ENCODE measurements at places on chromosomes 1 and 21.

- no peak for DNase-seq
These were observed 46.6 kb upstream of the DUSP10 start for GRCh38 chr1:221788466-221788865.

GRCh38 chr1:198606020-198606438 is 32.8 kb upstream of the PTPRC start:
- DNase-seq, result no peak

- DNase-seq, result no peak
These were observed 862.0 kb upstream of the NEGR1 start for GRCh38 chr1:73144311-73144710.

- no peak for DNase-seq
These were observed 57.7 kb upstream of the SELENON start for GRCh38 chr1:25742316-25742715.

DNA sequence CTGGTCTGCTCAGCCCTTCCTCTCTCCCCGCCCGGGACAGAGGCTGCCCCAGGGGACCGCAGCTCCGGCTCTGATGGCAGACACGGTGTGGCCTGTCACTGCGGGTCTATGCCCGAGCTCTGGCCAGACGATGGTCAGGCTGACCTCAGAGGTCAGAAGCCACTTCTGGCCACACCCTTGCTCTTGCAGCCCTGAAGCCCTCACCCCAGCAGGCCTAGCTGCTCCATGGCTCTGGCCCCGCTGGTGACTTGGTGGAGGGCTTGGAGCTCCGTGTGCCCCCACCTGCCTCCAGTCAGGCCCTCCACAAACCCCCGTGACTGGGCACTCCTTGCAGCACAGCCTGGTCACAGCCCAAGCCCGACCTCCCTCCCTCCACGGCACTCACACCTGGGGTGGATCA is 47.6 kb downstream of the PRDM16 start:
- DNase-seq, result no peak

- no peak for DNase-seq
These were observed 63.3 kb upstream of the ZC3H11B start for GRCh38 chr1:219676012-219676765.

GRCh38 chr1:75727571-75727970 is 3.1 kb downstream of the ACADM start:
- no peak for DNase-seq

DNA sequence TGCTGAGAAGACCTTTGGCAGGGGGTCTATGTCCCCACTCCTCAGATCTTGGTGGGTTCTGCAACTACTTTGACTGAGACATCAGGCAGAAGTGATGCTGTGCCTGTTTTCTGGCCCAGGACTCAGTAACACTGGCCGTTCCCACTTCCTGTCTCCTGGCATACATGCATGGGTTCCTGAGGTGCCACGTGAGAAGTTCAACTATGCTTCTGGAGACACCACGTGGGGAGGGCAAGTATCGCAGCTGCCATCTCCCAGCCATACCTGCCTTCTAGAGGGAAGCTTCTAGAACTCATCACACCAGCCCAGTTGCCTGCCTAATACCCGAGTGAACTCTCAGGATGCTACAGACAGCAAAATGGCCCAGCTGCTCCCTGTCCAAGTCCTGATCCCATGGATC is 65.8 kb downstream of the TRABD2B start:
- no peak for DNase-seq

- no peak for DNase-seq
These were observed 589.4 kb downstream of the PLPP3 start for GRCh38 chr1:55990007-55990406.

DNA sequence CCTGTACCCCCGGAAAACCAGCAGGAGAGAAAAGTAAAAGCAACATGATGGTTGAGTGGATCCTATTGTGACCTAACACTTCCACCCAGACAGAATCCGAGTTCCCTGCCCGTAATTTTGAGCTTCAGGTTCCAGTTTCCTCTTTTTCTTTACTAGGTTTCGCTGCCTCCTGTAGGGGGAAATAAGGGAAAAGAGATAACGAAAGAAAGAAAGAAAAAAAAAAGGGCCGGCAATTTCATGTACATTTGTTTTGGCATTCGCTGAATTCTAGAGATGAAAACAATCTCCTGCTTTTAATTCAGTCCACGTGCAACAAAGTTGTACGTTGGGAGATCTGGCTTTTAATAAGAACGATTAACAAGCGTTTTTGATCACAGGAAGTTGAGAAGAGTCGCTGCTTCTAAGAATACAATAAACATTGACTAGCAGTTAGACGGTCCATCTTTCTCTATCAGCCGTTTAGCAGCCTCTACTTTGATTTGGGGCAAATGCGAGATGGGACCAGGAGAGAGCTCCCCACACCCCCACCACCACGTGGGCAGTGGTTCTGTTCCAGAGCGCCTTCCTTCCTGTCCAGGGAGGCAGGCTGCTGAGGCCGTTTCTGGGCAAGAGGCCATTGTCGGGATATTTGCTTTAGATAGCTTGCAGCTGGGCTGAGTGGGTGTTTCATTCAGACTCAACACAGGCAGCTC is 155.9 kb upstream of the RUNX1 start:
- peak; percentile 85 for DNase-seq

DNA sequence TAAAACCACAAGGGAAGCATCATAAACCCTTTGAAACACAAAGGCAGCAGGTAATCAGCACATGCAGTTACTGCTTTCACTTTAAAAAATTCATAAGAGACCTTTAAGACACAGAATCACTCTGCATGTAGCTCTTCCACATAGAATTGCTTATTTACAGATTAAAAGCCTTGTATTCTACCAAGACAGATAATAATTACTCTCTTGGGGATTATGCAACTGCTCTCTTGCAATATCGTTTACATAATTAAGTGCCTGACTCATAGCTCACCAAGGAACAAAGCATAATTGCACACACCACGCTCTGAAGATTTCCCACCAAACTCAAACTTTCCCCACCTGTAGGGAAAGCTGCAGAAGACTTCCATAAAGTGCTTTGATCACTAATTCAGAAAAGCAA is 87.9 kb downstream of the VAV3 start:
- no peak for DNase-seq

DNA sequence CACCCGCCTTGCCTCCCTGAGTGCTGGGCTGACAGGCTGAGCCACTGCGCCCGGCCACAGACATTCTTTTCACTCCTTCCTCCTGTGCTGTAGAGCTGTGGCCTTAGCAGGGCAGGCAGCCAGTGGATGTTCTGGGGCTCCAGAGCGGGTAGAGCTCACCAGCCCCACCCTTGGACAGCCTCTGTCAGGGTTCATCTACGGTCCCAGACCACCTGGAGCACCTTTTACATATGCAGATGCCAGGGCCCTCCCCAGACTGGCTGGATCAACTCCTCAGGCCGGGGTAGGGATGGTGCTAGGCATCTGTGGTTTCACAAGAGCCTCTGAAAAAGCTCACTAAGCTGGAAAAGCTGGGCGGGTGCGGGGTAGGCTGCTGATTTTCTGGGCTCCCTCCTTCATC is 4.6 kb downstream of the ATP13A2 start:
- DNase-seq, result no peak

DNA sequence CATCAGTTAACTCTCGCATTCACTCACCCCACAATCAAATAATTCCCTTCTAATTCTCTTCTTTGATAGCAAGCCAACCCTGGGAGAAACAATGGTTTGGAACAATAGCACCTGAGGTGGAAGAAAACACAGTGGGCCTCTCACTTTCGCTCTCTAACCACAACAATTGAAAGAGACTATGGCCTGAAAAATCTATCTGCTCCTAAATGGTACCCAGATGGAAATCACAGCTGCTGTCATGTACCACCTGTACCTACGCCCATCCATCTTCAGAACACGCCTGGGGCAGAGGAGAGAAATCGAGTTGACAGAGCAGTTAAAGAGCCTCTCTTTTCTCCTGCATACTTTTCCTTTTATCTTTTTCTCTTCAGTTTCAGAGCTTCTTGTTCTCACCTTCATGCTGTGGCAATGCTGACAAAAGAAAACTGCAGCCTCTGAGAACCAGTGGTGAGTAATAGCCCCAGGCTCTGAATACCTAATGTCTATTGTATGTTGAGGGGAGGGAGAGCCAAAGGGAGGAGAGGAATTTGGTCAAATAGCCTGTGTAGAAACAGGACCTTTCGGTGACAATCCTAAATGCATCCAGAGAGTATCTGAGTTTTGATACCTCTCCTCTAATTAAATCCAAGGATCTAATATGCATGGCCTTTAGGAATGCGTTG is 57.7 kb downstream of the ZC3H11B start:
- no peak for DNase-seq

DNA sequence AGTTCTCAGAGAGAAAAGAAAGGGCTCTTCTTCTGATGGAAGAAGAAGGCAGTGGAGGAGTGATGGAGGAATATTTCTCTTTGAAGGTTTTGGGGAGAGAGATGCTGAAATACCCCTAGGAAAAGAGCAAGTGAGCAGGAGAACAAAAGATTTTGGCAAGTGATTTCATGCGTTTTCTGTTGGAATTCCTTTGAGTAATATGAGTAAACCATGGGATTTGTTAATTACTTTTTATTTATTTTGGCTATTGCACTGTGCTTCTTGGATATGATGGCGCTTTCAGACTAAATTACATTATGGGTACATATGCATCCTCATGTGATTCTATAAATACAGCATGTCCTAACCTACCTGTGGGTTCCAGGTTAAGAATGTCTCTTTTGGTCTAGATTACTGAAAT is 210.1 kb upstream of the PTGFR start:
- no peak for DNase-seq

- DNase-seq, result no peak
These were observed 6.7 kb downstream of the SFPQ start for GRCh38 chr1:35186239-35186638.

GRCh38 chr1:114468047-114468446 is 43.0 kb downstream of the TRIM33 start:
- DNase-seq, result no peak

- DNase-seq, result no peak
These were observed 620.6 kb upstream of the CAMK1G start for GRCh38 chr1:208962867-208963266.

DNA sequence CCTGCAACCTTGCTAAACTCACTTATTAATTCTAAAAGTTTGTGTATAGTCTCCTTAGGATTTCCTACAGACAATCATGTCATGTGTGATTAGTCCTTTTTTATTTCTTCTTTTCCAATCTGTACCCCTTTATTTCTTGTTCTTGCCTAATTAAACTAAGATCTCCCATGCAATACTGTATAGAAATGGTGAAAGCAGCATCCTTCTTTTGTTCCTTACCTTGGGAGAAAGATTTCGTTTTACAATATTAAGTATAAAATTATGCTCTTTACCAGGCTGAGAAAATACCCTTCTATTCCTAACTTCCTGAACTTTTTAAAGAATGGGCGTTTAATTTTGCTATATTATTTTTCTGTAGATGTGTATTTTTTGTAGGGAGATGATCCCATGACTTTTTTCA is 7.6 kb upstream of the COL18A1 start:
- no peak for DNase-seq

GRCh38 chr1:101136739-101137138 is 100.1 kb upstream of the S1PR1 start:
- DNase-seq, result no peak

GRCh38 chr21:28216976-28217523 is 775.6 kb downstream of the LTN1 start:
- DNase-seq, result no peak

DNA sequence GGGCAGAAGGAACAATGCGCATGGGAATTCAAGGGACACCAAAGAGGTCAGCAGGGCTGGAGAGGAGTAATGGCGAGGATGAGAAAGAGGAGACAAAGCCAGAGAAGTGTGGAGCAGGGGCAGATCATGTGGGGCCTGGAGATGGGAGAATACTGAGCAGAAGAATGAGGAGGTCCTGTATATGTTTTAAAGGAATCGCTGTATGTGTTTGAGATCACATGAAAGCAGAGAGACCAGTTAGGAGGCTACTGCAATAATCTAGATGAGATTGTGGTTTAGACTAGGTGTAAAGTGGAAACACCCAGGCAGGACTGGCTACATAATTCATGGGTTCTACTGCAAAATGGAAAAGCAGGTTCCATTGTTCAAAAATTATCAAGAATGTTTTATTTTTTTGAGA is 33.3 kb upstream of the SLC30A10 start:
- DNase-seq, result no peak

- DNase-seq, result no peak
These were observed 66.9 kb downstream of the LRRC8D start for GRCh38 chr1:89887713-89888112.

DNA sequence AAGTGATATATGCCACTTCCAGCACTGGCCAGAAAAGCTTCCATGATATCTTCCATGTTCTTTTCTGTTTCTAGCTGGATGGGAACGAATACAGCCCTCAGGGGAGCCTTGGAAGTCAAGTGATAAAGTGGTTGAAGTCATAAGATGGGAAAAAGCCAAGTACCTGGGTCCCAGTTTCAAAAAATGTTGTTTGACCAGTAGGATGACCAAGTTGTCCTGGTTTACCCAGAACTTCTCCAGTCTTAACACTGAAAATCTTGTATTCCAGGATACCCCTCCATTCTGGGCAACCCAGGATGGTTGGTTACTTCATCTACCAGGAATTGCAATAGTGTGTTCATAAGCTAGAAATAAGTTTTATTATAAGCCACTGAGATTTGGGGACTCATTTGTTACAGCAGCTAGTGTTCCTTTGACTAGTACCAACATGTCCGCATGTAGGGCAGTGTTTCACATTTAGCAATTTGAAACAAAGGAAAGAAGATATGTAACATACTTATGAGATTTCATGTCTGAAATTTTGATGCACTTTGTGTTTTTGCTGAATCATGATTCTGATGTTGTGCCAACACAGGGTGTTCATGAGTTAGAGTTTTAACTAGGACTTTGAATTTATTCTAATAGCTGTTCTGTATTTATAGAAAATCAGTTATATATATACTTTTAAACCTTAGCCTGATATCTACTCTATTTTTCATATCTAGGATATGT is 139.9 kb downstream of the TPR start:
- DNase-seq, result no peak

DNA sequence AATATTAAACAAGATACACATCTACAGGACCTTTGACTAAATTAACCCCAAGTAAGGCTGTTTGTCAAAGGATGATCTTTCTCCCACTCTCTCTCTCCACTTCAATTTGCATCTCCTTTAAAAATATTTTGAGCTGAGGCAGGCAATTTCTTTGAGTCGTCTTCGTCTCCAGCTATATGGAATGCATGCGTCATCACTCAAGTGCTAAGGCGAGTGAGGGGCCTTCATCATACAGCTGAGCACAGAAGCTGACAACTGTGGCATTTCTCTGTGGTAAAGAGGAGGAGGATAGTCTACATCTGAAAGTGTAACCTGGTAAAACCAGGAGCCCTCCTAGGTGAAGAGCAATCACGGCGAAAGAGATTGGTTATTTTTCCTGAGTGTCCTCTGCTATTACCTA is 7.6 kb downstream of the EPHX4 start:
- no peak for DNase-seq

DNA sequence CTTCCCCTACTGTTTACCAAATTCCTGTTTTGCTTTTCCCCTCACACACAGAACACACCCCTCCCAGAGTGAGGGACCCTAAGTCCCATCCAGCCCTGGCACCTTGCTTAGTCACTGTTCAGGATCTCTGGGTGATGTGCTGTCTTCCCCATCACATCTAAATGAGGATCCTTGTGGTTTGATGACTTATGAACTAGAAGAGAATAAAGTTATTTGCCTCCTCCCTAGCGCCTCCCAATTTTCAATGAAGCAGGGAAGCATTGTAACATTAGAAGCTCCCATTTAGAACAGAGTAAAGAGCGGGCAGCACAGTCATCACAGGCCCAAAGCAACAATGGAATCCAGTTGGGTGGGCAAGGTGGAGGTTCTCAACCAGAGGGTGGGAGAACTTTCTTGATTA is 27.0 kb downstream of the DISC1 start:
- DNase-seq, result no peak

Measured in coronary artery (tissue), 2 donors.